ENCODE measurements at places on chromosomes 3 and 15.

DNA sequence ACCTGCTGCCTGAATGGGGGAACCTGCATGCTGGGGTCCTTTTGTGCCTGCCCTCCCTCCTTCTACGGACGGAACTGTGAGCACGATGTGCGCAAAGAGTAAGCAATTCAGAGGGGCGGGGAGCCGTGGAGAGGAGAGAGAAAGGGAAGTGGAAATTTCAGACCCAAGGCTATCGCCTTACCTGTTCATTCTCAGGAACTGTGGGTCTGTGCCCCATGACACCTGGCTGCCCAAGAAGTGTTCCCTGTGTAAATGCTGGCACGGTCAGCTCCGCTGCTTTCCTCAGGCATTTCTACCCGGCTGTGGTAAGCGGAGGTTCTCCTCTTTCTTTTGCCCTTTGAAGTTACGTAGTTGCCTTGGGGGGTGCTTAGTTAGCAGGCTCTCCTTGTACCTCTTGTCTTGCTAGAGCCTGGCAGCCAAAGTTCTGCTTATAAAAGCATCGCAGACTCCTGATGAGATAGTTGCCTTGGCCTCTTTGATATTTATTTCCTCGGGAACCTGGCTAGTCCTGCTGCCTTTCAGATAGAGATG, 13.7 kb upstream of the LRRC2 start:
- no peak for DNase-seq

DNA sequence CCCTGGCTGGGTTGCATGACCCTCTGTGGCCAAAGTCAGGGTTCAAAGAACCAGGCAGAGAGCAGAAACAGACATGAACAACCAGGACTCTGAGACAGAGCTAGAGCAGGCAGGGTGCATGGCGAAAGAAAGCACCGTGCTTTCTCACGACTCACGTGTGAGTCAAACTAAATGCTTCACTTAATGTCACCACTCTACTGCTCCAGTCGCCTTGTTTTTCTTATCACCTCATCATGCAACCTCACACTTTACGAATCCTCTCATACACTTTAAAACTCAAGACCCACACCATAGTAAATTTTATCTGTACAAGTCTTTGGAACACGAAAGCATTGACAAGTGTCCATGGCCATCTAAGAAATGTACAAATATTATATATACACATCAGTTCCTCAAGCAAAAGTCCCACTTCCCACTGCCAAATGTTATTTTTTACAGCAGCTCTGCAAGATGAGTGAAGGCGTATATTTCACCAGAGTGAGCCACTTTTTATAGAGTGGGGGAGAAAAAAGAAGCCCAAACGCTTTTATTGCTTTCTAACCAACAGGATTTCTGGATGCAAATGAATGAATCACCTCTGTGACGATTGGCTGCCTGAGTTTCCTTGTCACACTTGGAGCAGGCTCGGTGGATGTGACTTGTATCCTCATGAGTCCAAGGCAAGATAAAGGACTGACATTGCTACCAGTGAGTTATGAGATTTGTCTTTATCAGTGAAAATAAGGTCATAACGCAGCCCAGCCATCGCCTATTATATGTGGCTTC, 16.0 kb upstream of the MEGF11 start:
- no peak for DNase-seq

DNA sequence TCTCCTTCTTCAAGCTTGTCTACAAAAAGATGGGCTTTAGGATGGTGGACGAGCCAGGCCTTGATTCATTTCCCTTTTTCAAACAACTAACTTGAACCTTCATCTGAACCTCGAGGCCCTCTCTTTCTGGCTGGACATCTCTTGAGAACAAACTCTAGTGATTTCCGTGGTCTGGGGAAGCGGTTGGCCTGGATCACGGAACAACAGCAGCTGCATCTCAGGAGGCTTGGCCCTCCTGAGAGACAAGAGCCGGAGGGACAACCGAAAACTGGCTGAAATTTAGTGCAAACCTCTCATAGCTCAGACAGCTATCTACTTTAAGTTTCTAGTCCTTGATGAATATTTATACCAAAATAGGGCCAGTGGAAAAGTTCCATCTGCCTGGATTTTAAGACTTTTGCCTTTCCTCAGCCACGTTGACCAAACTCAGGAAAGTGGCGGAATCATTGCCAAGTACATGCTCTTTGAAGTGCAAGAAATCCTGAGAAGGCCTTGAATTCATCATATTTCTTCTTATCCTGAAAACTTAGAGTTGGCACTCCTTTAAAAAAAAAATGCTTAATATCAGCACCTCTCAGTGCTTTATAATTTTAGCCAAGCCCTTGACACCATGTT, 14.5 kb downstream of the LMCD1 start:
- DNase-seq = no peak

DNA sequence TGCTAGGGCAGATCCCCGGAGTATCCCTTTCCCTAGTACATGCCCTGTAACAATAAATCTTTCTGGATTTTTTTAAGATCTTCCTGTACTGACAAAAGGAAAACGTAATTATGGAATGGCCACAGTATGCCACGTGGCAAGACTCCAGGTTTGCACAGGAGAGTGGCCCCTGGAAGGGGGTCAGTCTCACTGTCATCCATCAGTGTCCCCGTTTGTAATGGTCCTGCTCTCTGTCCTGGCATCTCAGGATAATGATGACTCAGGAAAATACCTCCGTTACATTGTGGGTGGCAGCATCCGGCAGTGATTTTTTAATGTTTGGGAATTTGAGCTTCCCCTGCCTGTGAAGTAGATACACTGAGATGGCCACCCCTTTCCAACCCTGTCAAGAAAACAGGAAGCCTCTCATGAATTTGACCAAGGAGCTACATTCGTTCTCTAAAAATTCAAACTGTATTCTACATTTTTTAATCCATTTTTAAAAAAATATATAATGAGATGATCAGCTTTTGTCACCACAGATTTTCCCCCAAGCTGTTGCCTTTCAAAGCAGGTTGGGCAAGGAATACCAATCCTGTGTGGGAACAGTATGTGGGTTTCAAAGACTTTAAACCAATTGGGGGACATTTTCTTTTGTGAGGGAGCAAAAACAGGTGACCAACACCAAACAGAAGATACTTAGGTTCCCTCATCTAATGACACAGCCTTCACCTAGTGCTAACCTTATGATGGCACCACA, 110.4 kb downstream of the C3orf70 start:
- no peak for DNase-seq

DNA sequence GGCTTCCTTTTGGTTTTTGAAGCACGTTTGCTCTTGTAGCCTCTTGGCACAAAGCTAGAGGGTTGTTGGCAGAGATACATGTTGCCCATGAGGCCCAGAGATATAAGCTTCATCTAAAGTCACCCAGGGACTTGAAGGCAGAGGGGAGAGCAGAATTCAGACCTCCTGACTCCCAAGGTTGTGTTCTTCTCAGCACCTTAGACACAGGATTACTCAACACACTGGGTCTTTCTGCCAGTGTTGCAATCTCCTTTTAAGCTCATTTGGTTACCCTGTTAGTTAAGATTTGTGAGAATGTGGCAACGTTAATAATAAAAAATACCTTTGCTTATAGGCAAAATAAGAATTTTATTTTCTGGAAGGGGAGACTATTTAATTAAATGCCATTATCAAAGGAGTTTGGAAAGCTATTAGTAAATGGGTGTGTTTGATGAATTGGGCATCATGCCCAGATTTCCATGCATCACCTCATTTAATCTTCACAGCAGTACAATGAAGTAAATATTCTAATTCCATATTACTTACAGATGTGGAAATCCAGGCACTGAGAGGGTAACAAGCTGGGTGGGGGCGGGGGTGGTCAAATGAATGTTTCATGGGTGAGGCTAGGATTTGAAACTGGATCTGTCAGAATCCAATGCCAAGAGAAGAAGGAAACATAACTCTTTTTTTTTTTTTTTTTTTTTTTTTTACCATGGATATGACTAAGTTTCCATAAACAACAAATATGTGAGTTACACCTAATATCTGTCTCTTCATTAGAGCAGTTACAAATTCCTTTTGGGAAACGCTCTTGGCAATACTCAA, 183.3 kb downstream of the NR1D2 start:
- DNase-seq = no peak

DNA sequence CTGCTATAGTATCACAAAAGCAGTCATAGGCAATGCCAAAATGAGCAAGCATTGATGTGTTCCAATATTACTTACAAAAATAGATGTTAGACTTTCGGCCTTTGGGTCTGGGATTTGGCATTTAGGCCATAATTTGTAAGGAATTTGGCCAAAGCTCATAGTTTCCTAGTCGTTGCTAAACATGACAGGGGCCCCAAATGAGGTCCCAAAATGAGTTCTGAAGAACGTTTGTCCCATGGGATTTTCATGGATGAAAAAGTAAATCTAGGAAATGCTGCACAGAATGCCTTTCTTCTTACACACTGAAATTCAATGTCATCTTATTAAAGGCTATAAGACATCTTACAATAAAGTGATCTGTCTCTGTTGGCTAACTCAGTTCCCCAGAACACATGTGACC, 456.0 kb downstream of the CNTN4 start:
- no peak for DNase-seq

GRCh38 chr15:82968066-82968465, 15.5 kb upstream of the HOMER2 start:
- DNase-seq = no peak

DNA sequence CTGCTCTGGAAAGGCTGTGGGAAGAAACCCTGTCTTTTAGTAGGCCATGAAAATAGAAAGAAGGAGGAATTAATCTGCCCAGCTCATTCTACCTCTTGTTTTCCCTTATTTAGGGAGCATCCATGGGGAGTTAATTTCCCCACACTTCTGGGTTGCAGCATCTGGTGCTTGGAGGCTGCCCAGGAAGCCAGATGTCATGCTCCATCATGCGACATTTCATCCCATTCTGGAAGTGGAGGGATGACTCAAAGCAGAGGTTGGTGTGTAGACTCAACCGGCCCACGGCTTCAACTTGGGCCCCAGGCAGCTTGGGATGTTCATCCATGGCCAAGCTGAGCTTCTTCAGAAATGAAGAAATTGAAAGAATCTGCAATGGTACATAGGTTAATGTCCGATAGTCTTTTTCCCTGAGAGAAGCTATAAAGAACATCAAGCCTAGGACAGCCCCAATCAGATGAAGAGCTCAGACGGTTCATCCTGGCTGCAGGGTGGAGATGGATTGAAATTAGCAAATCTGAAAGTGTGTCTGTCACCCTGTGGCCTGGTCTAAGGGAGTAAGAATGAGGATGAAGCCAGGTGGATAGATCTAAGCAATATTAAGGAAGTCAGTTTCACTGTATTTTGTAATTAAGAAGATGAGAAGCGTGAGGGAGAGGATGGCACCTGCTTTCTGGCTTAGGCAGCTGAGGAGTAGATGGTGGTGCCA, 24.5 kb upstream of the PROK2 start:
- no peak for DNase-seq

DNA sequence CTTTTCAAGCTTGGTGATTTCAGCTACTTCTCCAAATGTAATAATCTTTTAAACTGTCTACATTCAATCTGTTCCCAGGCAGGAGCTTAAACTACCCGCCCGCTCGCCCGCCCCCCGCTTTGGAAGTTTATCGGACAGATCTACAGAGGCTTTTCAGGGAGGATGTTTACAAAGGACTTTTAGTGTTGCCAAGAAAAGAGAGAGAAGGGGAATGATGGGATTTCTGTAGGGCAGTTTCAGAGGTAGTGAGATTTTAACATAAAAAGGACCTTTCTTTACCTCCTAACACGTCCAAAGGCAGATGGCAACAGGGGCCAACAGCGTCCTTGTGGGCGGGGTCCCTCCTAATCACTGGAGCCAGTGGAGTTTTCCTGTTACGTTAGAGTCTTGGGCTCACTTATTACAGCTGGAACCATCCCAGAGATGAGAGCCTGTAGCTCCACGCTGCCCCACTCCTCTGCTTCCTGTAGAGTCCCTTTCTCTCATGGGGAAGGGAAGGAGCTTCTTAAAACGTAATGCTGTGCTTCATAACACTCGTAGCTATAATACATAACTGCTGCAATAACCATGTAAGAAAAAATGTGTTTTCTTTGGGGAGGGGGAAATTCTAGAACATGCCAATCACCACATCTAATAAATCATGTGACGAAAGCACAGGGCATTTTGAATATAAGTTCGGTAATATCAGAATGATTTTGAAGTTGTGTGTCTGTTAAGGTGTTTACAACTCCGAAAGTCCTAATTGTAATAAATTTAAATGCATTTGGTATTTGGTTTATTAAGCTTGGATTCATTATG, 30.9 kb downstream of the HES1 start:
- no peak for DNase-seq

DNA sequence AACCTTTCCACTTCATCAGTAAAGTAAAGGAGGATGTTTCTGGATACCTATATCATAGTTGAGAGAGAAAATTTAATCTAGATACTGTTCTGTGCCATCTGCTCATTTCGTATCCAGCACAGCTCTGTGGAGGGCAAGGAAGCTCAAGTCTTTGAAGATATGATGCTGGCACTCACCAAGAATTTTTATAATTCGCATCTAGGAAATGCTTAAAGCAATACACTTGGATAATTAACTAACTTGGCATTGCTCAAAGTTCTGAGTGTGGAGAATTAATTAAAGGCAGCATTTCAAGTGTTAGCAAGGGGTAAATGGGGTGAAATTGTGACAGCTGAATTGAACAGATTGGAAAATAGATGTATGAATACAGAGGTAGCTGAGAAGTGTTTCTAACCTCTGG, 213.2 kb downstream of the KCNMB2 start:
- no peak for DNase-seq

DNA sequence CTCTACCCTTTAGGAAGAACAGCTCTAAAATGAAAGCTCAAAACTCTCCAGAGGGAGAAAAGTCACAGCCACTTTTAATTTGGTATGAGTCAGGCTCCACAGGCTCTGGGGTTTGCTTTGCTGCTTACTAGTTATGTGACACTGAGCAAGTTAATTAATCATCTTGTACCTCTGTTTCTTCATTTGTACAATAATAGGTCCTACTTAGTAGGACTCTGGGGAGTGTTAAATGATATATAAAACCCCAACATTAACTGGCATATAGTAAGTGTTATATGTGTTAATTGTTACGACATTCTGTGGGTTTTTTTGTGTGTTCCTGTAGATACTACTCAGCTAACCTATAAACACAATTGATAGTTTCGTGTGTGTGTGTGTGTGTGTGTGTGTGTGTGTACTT, 6.6 kb downstream of the ACKR2 start:
- no peak for DNase-seq

GRCh38 chr3:151867666-151868065, 5.8 kb upstream of the SUCNR1 start:
- no peak for DNase-seq

GRCh38 chr3:58000306-58001085, 7.7 kb upstream of the FLNB start:
- DNase-seq = no peak

- no peak for DNase-seq
Measured at GRCh38 chr3:183159333-183159732, 3.2 kb downstream of the LAMP3 start.

- no peak for DNase-seq
Measured at GRCh38 chr15:51931638-51932037, 39.9 kb downstream of the LEO1 start.

Data from putamen (tissue), 1 donor.